Uterus (tissue), 4 donors: ENCODE measurements at places on chromosomes 5 and 9. TPM values are rescaled to one million over a fixed set of nuclear protein-coding genes. Genes with fewer than 3 reads are reported as not detected.

DNA sequence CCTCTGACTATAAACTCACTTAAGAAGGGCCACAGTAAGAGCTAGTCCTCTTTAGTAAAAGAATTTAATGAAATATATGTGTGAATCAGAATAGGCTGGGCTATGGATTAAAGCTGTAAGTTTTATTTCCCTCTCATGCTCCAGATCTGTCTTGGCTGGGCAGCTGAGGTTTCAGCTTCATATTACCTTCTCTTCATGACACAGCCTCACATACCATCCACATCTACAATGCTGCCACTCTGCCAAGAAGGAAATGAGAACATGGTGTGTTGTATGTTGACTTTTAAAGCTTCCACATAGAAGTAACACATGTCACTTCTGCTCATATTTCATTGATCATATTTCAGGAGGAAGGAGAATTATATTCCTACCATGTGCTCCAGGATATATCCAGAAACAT lies 776.0 kb upstream of the ACO1 start:
- no peak overlapping the region for H3K4me3 ChIP-seq
- no peak overlapping the region for H3K27ac ChIP-seq
- H3K4me1 ChIP-seq: no peaks in the 10 kb centered on the region
- no peaks in the 10 kb centered on the region for H3K27me3 ChIP-seq
- H3K36me3 ChIP-seq: no peaks in the 10 kb centered on the region
- DNase-seq: no peak

DNA sequence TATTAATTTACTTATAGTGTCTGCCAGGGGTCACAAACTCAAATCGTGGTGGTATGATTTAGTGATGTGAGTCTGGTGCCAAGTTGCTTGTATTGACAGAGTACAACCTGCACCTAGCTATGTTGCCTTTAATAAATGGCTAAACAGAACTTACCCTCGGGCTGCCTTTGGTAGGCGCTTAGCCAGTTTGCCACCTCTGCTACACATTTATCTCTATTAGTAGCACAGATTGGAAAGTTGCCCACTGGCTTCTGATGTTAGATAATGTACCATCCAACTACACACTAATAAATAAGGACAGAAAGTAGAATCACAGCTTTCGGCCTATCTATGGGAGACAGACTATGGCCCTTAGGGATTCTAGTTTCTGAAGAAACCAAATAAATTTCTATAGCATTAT lies 368.4 kb downstream of the MAN2A1 start:
- no peaks in the 10 kb centered on the region for H3K36me3 ChIP-seq
- no peak overlapping the region for H3K4me3 ChIP-seq

- DNase-seq: no peak
- no peak overlapping the region for H3K27ac ChIP-seq
- no peaks in the 10 kb centered on the region for H3K36me3 ChIP-seq
- no peak overlapping the region for H3K4me3 ChIP-seq
- H3K27me3 ChIP-seq: no peaks in the 10 kb centered on the region
These were observed 75.9 kb downstream of the RAD23B start for GRCh38 chr9:107358986-107359385.

Gene SLC6A18
- total RNA-seq: not detected
